ENCODE measurements at places on chromosomes 2 and 18.

DNA sequence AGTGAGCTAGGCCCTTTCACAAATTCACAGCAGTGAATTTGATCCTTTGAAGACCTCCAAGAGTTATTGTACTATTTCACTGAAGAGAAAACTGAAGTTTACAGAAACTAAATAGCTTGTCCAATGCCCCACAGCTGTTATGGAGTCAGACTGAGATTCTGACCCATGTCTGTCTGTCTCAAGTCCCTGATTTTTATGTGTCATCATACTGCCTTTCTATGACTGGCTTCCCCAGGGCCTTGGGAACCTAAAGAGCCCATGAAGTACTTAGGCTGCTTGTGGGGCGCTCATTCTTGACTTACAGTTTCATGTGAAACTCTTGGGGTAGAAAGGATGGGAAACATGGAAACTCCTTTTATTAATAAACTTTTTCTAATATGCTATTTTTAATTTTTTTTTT is 107.7 kb downstream of the ATL2 start:
- no peak for DNase-seq

DNA sequence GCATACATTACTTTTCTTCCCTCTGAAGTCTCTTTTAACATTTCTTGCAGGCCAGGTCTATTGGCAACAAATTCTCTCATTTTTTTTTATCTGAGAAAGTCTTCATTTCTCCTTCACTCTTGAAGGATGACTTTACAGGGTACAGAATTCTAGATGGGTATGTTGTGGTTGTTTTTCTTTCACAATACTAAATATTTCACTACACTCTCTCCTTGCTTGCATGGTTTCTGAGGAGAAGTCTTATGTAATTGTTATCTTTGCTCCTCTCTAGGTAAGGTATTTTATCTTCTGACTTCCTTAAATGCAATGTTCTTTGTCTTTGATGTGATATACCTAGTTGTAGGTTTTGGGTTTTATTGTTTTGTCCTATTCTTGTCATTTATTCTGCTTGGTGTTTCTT is 371.1 kb downstream of the FIGN start:
- peak; percentile 76 for DNase-seq

DNA sequence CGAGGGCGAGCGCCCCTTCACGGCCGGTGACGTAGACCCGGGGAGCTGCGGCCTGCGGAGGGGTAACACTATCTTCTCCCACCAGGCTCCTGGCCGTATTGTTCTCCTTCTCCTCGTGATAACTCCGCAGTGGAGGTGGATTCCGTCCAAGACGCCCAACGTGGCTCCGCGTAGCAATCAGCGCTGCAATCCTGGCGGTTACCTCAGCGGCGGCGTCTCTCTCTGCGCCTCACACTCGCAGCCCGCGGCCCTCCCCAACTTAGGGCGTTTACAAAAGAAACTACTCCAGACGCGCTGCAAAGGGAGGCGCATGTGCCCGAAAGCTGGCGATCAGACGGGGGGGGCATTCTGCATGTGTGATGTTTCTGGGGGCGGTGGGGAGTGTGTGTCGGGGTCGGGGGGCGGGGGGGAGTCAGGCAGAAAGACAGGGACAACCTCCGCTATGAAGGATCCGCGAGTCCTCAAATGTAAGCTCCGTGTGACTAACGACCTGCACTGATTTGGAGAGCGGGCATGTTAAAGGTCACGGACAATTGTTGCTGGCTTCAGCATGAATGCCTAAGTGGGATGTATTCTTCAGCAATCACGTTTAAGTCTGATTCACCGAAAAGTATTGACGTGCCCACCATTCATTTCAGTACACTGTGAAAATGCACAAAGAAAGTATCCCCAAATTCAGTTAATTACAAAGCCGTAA is 1.3 kb upstream of the ZNF516 start:
- DNase-seq, result peak; percentile 92

DNA sequence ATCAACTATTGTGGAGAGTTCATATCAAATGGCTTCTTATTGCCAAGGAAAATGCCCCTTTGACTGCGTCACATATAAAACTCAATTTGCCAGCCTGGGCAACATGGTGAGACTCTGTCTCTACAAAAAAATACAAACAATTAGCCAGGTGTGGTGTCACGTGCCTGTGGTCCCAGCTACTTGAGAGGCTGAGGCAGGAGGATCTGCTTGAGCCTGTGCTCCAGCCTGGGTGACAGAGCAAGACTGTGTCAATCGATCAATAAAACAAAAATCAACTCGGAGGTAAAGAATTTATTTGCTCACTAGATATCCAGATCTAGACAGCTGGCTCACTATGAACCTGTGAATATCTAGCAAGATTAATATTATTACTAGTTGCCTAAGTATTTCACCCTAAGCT is 1.7 kb upstream of the ZCCHC2 start:
- no peak for DNase-seq

- no peak for DNase-seq
These were observed 25.8 kb downstream of the ITGB6 start for GRCh38 chr2:160174322-160174721.

GRCh38 chr18:78865056-78865598 is 114.5 kb upstream of the SALL3 start:
- no peak for DNase-seq

DNA sequence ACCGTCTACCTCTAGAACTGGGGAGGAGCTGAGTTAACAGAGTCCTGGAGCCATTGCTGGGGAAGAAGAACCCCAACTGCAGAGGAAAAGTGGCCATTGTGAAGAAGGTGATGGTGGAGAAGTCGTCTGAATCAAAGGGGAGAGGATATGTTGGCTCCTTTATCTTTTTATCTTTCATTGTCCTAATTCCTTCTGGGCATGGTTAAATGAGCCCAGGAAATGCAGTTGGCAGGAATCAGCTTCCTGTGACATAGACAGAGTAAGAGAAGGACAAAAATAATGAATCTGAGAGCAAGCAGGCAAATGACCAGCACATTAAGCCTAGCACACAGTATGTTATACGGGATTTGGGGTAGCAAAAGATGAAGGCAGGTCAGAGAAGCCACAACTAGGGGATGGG is 16.0 kb upstream of the ACTR3 start:
- DNase-seq, result no peak

DNA sequence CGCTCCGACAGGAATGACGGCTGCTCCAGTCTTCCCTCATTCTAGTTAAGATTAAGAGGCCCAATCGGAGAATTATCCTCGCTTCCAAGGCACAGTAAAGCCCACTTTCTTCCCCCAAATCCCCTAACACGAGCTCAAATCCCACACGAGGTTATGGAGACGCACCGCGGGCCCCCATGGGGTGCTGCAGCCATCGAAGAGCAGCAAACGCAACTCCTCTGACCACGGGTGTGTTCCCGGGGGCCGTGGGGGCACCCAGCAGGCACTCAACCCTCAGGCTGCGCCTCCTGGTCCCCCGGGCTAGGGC is 446 bp downstream of the COPS9 start:
- no peak for DNase-seq

- no peak for DNase-seq
These were observed 133.9 kb upstream of the CDH20 start for GRCh38 chr18:61199171-61199848.

- peak; percentile 26 for DNase-seq
These were observed 365 bp downstream of the CUL3 start for GRCh38 chr2:224584785-224585210.

DNA sequence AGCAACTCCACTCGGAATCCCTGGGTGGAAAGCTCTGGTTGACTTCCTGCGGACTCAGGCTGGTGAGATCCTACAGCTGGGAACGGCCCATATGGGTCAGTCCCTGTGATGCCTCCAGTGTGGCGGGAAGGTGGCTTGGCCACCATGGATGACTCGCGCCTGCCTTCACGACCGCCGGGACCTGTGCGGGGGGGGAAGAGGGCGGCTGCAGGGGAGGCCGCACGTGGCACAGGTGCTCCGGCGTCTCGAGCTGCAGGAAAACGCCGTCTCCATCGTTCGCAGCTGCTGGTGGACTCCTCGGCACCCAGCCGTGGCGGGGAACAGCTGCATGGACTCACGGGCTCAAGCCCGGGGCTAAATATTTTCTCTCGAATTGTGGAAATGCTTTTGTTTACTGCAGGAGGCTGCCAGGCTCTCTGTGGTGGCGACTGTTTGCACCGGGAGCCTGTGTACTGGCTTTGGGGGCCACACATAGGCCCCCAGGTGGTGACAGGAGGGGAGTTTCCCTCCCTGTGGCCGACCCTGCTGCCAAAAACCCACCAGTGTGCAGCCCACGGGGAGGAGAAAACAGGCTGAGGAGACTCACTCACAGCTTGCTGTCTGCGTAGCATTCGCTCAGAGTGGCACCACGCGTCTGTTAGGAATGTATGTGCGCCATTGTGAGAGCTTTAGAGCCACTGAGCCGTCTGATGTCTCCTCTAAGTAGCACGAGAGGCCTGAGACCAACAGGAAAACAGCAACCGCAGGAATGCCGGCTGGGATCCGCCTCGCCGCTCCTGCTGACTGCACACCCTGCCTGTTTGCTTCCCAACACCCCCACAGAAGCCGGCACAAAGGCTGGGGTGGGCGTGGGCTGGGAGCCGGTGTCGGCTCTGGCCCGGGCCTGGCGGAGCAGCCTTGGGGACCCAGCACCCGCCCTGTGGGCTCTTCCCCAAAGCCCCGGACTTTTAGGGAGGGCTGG is 89.2 kb downstream of the NFATC1 start:
- DNase-seq, result peak; percentile 89

GRCh38 chr2:25098056-25098455 is 56.2 kb downstream of the EFR3B start:
- DNase-seq, result no peak

GRCh38 chr2:239002954-239003623 is 155.2 kb downstream of the TWIST2 start:
- peak; percentile 24 for DNase-seq

Measured in amniotic epithelial cell (primary cell).